ENCODE measurements at places on chromosomes 5 and 9.

DNA sequence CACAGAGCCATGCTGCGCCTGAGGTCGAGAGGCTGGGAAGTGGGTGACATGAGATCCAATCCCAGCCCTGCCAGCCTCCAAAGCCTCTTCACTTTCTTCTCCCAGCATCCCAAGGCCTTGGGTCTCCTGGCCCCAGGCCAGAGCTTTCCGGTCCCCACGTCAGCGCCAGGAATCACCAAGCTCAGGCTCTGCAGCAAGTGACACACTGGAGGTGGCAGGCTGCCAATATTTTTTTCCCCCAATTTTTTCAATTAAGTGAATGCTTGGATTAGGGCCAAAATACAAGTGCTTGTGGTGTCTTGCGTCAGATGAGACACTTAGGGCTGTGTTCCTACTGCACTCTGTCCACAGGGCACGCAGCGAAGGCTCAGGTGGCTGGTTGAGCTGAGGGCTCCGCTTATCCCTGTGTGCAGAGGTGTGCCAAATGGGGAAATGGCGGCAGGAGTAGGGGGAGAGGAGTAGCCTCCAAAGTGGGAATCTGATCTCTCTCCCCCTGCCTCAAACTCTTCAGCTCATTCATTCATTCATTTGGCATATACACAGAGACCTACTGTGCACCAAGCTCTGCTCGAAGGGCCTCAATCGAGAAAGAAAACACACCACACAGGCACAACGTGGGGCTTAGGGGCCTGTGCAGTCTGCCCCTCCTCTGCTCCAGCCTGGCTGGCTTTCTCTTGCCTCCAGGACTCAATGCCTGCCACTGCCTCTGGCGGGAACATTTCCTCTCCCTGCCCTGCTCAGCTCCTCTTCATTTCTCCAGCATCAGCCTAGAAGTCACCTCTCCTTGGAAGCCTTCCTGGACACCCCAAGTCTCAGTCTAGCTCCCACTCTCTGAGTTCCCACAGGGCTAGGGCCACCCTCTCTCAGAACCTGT is 16.6 kb downstream of the SH3PXD2B start:
- DNase-seq, result no peak

DNA sequence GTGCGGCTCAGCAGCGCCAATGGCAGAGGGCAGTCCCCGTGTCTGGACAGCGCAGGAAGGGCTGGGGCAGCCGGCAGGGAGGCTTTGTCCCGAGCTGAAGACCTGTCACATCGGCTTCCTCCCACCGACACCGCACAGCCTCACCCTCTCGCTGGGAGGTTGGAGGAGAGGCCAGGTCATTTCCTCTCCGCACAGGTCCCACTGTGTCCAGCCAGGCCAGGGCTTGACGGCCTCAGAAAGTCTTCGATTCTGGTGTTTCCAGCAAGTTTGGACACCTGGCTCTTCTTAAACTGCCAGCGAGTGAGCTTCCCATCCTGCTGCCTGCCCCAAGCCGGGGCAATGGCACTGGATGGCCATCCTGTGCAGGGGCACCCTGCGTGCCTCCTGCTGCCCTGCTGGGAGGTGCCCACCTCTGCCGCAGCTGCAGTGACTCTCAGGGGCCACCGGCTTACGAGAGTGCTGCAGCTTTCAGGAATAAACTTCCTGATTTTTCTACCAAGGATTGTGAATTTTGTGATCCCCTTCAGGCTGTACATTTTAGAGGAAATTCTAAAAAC is 33.9 kb downstream of the AHRR start:
- DNase-seq, result no peak

DNA sequence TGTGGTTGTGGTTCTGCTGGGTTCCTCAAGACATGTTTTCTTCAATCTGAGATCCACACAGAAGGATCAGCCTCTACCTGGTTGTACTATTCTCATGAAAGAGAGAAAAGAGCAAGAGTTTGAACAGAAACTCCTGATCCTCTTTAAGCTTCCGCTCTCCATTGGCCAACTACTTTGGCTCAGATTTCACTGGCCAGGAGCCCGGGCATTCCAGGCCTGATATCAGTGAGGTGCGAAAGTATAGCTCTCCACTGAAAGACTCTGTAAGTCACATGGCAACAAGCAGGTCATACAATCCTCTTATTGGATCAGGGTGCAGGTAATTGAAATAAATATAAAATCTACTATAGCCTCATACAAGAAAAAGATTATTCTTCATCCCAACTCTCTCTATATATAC is 920.5 kb downstream of the TLE4 start:
- no peak for DNase-seq

- no peak for DNase-seq
Observed at GRCh38 chr5:135913713-135914626, 18.3 kb upstream of the IL9 start.

DNA sequence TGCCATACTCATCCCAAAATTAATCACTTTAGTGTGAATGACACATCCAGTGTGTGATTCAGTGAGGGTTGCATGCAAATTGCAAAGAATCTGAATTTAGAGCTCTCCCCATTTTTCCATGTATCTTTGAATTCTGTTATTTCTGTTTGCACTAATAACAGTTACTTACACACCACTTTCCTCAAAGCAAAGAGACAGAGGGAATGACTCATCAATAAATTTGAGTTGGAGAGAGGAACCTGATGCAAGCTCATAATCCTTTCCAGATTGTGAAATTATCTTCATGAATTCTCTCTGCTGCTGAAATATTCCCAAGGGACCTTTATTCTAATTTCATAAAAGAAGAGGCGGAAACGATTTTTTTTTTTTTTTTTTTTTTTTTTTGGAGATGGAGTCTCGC is 204.8 kb downstream of the CDH9 start:
- no peak for DNase-seq

DNA sequence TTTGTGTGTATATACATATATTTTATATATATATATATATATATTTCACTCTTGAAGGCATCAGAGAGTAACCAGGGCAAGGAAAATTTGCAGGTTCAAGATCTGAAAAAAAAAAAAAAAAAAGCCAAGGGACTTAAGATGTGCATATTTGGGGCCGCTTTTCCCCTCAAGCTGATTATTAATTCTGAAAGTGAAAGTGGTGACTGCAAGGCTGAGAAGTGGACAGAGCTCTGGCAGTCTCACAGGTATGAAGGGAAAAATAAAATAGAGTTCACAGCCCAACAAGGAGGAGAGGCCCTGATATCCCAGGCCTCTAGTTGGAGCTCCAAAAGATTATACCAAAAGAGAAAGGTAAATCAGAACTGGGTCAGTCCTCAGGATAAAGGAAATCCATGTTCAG is 234.4 kb upstream of the GAS1 start:
- no peak for DNase-seq

DNA sequence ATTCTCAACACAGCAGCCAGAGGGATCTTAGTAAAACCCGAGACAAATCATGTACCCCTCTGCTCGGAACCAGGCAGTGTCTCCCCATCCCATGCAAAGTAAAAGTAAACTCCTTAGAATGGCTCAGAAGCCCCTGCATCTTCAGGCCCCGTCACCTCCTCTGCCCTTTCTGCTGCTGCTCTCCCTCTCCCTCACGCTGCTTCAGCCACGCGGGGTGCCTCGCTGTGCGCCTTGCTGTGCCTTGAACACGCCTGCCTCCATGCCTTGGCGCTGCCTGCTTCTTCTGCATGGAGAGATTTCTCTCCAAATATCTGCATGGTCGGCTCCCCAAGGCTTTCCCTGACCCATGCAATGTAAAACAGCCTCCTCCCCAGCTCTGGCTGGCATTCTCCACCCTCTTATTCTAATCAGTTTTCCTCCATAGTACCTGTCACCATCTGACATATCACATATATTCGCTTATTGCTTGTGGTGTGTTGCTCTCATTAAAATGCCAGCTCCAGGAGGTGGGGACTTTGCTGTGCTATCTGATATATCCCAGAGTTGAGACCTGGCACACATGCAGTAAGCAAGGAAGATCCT is 8.0 kb downstream of the GPRIN1 start:
- DNase-seq, result no peak

DNA sequence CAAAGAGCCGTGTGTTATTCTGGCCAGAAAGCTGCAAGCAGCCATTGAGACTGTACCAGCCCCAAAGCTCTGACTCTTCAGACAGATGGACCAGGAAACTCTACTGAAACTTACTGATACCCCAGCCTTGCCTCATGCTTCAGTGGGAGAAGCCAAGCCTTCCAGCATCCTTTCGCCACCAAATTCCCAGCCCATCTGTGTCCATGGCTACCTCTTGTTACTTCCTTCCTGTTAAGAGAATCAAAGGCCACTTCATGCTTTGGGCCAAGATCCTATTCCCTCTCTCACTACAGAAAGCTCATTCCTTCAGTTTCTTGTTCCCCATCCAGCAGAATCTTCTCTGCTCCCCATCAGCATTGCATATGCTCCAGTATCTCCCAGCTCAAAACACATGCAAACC is 46.9 kb upstream of the FREM1 start:
- DNase-seq, result no peak

DNA sequence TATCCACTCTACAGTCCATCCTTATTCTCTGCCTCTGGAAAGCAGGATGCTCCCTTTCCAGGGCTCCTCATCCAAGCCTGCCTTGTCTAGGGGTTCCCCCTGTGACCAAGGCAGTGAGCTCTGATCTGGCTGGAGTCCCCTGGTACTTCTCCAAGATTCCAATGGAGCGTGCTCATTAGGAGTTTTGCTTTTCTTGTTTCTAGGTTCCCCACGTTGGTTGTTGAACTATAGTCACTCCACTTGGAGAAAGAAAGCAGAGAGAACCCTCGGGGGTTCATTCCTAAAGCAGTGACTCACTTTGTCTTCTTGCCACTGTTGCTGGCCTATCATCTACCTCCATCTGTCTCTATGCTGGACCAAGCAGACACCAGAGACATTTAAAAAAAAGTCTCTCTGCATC is 192.6 kb downstream of the TLE4 start:
- no peak for DNase-seq

GRCh38 chr9:89956331-89956730 is 351.5 kb downstream of the GADD45G start:
- DNase-seq, result no peak

GRCh38 chr5:76745670-76746069 is 29.7 kb downstream of the F2R start:
- no peak for DNase-seq

DNA sequence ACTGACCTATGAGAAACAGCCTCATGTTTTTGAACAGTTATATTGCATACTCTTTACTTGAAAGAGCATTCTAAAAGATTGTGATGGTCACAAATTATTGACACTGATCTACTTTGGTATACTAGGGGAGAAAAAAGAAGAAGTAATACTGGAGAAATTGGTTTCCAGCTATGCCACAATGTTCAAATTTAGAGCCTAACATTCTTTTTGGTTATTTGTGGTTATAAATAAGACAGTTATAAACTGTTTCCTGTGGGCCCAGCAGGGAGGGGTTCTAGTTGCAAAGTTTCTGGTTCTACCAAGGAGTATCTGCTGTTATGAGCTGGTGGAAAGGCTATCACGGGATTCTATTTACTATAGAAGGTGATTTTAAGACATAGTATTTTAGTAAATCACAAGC is 4.8 kb downstream of the CWC27 start:
- no peak for DNase-seq

GRCh38 chr5:171386861-171387344 is 746 bp upstream of the NPM1 start:
- no peak for DNase-seq

GRCh38 chr9:3419893-3420292 is 105.9 kb downstream of the RFX3 start:
- no peak for DNase-seq

- no peak for DNase-seq
Observed at GRCh38 chr5:123425431-123425830, 2.2 kb upstream of the CEP120 start.

DNA sequence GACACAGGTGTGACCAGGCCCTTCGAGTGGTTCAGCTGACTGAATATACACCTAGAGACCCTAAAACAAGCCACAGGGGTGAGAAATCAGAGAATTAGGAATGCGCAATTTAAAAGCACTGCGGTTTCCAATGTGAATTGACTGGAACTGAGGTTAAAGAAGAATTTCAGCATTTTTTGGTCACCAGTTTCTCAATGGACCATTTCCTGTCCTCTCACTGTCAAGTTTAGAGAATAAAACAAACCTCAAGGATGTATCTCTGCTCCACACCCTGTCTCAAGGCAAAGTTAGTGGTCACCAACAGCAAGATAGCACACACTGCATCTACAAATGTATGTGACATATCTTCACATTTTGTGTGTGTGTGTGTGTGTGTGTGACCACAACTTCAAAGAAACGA is 143.8 kb upstream of the MAP3K1 start:
- no peak for DNase-seq

DNA sequence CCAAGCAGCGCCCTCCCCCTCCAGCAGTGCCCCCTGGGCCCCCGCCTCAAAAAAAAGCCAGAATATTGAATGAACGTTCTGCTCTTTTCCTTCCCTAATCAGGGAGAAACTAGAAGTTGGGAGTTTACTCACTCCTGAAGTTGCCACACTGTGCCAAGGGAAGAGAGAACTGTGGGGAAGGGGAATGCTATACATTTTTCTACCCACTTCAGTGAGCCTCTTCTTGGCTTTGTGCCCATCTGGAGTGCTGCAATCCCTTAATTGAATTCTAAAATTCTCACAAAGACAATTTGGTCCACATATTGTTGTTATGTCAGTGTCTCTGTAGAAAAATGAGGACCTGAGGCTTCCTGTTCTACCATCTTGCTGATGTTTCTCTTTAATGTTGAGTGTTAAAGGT is 443.7 kb downstream of the DIRAS2 start:
- no peak for DNase-seq

- DNase-seq, result no peak
Observed at GRCh38 chr5:151144275-151144674, 13.3 kb downstream of the ANXA6 start.
